ENCODE measurements at places on chromosomes 5 and 9.

DNA sequence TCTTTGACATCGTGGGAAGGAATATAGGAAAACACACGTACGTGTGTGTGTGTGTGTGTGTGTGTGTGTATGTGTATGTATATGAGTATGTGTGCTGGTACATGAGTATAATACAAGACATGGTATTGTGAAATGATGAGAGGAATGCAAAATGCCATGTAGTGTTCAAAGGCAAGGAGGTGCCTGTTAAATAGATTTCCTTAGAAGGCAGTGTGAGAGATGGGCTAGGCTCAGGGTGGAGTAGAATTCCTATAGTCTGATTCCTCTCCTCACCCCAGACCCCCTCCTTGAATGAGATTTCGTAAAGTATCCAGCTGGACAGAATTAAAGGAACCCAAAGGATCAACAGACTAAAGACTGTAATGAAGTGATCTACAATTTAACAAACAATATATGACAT, 11.1 kb downstream of the GPR21 start:
- no peak for DNase-seq

DNA sequence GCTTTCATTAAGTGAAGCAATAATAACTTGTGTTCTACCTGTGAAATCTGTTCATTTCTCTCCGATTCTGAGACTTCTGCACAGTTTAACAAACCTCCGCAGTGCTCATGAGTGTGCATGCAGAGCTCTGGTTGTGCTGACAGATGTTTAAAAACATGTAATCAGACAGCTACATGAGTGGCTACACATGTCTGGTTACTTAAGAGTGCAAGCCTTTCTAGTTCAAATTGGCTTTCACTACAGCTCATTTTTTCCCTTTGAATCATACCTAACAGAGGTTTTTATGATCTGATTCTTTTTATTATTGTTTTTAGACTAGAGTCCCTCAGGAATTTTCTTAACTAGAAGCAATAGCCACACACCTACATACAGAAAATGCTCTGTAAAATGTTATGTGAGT, 310.2 kb downstream of the ARRDC3 start:
- DNase-seq = no peak

DNA sequence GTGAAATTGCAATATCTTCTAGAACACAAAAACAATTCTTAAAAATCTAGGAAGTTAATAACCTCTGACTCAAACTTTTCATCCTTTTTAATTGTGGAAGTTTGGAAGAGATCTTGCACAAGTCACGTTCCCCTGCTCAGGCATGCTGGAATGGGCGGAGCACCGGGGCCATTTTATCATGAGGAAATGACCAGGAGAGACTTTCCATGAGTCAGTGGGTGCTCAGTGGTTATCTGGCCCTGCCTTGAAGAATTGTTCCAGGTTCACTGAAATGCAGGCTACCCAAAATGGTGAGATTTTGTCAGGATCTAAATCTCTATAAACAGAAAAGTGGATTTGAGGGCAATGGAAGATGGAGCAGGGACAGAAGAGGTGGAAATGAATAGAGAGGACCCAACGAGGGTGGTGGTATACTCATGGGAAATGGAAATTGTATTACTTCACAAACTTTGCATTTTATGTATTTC, 61.2 kb downstream of the FYB1 start:
- DNase-seq = no peak

GRCh38 chr9:26471261-26471660, 421.3 kb downstream of the CAAP1 start:
- DNase-seq = no peak

GRCh38 chr9:34291023-34291422, 38.0 kb downstream of the KIF24 start:
- no peak for DNase-seq
